ENCODE measurements at places on chromosomes 12 and 14. TPM values are rescaled to one million over a fixed set of nuclear protein-coding genes. Genes with fewer than 3 reads are reported as not detected.

The ANO2 gene
- polyA plus RNA-seq: 2.6 TPM

The LIN7A gene
- 3.3 TPM for polyA plus RNA-seq

The LRRC43 gene
- 0.32 TPM for polyA plus RNA-seq

The TSPAN19 gene
- polyA plus RNA-seq: not detected

The C1QL4 gene
- polyA plus RNA-seq: not detected

- DNase-seq: no peak
These were observed 495.7 kb downstream of the GALC start for GRCh38 chr14:87497301-87497700.

DNA sequence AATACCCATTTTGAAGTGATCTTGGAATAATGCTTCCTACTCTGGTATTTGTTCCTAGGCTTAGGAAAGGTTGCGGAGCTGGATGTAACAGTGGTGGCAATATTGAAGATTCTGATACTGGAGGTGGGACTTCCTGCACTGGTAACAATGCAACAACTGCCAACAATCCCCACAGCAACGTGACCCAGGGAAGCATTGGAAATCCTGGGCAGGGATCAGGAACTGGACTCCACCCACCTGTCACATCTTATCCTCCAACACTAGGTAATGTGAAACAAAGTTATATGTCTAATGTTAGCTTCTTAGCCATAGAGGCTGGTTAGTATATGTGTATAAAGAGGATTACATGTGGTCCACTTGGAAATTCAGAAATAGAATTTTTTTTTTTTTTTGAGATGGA is 197.9 kb downstream of the PCNX1 start:
- no peak for DNase-seq

GRCh38 chr12:124759841-124760503 is 103.7 kb downstream of the SCARB1 start:
- no peak for DNase-seq

DNA sequence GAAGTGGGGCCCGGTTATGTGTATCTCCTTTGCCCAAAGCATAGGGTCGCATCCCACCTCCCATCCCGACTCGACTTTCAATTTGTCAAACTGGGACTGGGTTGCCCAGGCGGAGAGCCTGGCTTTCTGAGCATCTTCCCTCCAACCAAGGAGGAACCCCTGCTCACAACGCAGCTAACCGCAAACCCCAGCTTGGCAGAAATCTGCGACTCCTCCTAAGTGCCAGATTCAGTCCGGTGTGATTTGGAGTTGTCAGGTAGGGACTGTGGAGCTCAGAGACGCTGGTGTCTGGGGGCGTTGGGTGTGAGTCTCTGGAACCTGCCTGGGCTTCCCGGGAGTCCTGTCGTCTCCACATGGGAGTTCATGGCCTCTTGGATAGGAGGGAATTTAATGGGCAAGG is 1126.7 kb downstream of the AACS start:
- DNase-seq: no peak

- peak; percentile 76 for DNase-seq
These were observed at the start of gene SIX4 for GRCh38 chr14:60723907-60724618. Gene SIX4, minus strand, starts transcription at chr14:60724351. Its CDS starts 277 bp downstream, at chr14:60724074.

DNA sequence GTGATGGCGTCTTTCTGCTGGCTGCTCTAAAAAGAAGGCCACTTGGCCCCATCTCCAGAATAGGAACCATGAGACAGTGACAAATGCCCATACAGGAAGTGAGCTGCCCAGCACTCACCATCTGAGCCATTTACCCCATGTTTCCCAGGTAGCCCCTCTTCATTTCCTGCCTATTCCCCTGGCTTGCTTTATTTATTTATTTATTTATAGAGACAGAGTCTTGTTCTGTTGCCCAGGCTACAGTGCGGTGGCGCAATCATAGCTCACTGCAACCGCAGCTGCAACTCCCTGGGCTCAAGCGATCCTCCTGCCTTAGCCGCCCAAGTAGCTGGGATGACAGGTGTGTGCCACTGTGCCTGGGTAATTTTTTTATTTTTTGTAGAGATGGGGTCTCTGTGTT is 71.2 kb downstream of the RIN3 start:
- DNase-seq: no peak

- no peak for DNase-seq
These were observed 66.8 kb upstream of the TMCC3 start for GRCh38 chr12:94717108-94717507.

DNA sequence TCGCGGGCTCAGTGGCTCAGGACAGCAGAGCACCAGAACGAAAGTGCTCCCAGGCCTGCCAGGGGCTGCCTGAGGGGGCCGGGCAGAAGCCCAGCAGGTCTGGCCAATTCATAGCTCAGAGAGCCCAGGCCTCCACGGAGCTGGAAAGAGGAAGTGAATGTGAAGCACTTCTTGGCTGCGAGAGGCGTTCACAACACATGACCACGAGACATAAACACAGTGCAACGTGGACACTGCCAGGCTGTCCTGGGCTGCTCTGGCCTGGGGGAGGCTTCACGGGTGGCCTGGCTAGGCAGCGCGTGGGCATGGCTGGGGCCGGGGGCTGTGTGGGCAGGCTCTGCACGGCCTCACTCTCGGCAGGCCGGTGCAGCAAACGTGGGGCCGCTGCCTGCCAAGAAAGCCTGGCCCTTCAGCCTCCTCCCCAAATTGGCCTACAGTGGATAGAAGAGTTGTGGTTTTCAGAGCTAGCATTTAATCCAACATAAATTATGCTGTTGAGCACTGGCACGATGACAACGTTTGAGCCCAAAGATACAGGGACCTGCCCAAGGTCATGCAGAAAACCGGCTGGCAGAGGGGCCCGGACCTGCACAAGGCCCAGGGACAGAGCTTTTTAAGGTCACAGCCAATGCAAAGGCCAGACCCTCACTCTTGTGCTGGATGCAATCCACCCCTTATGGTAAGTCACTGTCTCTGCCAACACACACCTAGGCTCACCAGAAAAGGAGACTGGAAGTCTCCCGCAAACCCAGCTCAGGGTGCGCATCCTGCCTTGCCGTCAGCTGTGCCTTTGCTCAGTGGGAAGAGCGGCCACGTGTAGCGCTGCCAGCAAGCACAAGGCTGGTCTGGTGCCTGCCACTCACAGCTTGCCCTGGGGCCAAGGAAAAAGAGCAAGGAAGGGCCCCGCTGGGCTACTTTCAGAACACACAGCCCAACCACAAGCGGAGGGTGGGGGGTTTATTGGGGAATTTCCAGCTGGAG is 8.6 kb downstream of the SLC25A29 start:
- DNase-seq: peak; percentile 82

DNA sequence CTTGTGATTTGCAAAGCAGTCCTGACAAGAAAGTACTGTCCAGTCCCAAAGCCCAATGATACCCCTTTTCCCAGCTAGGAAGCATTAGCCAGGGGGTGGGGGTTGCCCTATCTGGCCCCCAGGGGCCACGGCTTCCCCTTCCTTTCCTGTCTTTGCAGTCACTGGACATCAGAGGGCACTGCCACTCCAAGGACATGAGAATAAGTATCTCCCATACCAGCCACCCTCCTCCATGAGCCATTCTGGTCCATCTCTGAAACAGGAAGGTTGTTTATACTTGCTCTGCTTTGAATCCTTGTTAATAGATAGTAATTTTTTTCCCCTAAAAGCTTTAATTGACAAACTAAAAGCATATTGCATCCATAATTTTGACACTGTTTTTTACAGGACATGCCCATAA is 29.7 kb downstream of the RBM19 start:
- DNase-seq: no peak

DNA sequence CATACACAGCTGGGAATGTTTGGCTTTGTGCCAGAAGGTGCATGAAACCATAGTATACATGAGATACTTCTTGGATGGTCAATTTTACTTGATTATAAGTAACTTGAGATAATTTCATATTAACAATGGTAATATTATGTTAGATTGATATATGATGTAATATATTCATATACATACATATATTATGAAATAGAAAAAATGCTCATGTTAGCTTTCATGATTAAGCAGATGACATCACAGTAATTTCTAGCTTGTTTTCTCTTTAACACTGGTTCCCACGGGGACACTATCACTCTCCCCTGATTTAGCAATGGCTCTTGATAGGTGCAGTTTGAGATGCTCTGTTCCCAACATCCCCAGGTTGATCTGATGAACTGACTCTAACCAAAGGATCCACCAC is 35.4 kb upstream of the NTF3 start:
- DNase-seq: no peak

GRCh38 chr12:117141097-117141898 is 42.1 kb upstream of the TESC start:
- DNase-seq: no peak

DNA sequence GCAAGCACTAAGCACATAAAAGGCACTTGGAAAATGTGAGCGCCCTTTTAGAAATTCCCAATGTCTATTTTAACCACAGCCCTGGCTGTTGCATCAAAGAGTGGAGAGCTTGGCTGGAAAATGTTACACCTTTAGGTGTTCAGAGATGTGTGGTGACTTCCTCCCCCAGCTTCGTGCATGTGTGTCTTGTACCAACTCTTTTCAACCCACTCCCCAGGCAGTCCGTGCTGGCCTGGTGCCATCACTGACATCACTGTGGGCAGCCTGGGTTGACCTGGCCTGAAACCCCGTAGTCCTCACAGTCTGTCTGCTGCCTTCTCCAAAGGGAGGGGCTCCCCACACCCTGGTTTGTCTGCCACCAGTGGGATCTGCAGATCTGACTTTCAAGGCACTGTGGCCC is 101.8 kb downstream of the SCARB1 start:
- DNase-seq: no peak

DNA sequence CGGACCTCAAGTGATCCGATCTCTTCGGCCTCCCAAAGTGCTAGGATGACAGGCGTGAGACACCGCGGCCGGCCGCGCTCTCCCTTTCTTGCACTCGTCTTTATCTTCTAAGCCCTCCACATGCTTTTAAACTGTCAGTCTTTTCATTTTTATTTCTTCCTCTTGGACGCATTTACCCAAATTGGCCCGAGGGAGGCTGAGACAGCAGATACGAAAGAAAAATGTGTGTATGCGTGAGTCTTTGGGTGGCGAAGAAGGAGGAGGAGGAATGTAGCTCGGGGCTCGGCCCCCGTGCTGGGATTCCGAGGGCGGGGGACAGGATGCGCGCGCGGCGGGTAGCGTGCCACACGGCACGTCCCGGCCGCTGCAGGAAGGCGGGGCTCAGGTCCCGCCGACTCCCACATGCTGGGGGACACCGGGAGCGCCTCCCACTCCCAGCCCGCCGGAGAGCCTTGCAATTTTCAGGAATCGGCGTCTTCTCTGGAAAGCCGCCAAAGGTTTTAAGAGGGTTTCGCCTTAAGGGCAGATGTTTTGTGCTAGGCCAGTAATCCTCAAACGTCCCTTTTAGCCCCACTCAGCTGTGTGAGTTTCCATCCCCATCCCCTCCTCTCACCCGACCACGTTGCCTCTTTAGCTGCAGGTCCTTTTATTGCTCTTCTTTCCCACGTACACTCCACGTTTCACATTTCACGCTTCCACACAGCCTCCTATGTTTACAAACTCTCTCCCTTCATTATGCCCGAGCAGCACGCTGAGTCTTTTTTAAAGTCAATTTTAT is 34.7 kb upstream of the SLC2A3 start:
- peak; percentile 89 for DNase-seq

- no peak for DNase-seq
These were observed 57.4 kb downstream of the TMTC1 start for GRCh38 chr12:29726321-29726692.

GRCh38 chr12:124231980-124232653 is 62.8 kb upstream of the RFLNA start:
- DNase-seq: no peak

DNA sequence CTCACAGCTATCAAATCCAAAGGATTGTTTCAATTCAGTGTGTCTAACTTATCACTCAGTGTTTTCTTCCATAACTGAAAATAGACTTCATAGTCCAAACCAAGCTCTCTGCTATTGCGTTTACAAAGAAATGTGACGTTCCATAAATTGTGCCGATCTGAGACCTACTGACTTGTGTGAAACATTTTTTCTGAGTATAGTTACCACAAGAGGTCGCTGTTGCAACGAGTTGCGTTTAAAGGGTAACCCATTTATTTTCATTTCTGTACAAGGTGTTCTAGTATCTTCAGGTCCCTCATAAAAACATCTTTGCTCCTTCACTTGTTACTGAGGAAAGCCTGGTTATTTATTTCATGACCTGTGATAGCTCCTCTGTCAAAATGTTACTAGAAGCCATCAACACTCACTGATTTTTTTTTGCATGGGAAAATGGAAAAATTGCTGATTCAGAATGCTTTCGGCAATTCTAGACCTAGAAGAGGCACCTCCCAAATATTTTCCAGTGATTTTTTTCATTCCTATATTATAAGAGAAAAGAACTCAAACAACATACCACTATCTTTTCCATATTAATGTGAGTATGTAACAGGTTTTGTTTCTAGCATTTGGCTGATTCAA is 60.9 kb upstream of the OR4E1 start:
- DNase-seq: peak; percentile 15

- no peak for DNase-seq
These were observed 22.2 kb downstream of the RTRAF start for GRCh38 chr14:52011523-52011922.

DNA sequence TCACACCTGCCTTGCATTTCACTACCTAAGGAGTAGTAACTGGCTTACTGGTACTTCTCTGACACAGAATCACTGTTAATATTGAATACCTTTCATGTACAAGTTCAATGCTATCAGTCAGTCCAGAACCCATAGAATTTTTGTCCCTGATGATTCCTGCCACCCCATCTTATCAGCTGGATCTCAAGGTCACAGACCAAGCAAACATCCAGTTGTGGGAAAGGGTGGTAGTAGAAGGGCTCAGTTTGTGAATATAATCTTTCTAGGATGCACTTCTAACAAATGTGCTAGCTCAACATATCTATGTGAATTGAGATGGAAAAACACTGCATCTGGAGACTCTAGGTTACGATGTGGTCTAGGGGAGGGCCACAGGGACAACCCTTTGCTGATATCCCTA is 14.1 kb downstream of the PPP1CC start:
- DNase-seq: no peak

DNA sequence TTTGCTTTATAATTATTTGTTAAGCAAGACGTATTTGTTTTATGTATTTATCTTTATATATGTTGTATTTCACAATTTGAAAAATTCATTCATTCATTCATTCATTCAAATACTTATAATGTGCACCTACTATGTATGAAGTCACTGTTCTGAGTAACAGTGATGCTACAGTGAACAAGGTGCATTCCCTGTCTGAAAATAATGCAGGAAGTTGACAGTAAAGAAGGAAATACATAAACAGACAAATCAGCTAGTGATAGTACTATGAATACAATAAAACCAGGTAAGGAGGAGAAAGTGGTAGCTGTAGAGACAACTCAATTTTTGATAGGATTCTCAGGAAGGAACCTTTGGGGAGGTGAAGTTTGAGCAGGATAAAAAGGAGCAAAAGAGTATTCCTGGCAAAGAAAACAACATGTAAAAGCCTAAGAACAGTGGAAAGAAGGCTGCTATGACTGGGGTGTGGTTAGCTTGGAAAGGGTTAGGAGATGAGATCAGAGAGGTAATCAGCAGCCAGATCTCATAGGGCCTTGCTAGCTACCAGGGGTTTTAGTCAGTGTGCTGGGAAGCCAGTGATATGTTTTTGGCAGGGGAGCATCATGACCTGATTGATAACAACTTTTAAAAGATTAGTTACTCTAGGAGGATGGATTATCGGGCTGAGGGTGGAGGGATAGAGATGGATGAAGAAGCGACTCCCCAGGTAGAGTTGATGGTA is 17.4 kb downstream of the BICDL1 start:
- no peak for DNase-seq

- no peak for DNase-seq
These were observed 188.6 kb downstream of the KCNA5 start for GRCh38 chr12:5232291-5232690.
